GM23338 (cell line): ENCODE measurements at places on chromosomes 4 and X. TPM values are rescaled to one million over a fixed set of nuclear protein-coding genes. Genes with fewer than 3 reads are reported as not detected.

- DNase-seq, result no peak
Measured at GRCh38 chr4:139319571-139319970, 17.3 kb upstream of the NDUFC1 start.

DNA sequence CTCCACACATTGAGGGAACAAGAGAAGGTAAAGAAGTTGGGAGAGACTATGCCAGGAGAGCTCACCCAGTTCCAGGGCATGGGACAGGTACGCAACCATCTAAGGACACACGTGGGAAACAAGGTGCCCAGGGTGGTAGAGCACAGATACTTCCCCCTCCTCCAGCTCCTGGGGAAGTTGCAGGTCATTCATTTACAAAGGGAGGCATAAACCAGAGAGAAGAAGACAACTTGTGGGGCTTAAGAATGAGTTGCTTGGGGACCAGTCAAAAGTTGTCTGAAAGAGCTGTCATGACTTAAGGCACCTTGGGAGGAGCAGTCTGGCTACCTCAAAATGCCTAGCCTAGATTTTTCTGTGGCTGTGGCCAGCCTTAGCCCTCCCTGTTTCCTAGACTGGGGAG lies 186.2 kb downstream of the PTTG2 start:
- no peak for DNase-seq

DNA sequence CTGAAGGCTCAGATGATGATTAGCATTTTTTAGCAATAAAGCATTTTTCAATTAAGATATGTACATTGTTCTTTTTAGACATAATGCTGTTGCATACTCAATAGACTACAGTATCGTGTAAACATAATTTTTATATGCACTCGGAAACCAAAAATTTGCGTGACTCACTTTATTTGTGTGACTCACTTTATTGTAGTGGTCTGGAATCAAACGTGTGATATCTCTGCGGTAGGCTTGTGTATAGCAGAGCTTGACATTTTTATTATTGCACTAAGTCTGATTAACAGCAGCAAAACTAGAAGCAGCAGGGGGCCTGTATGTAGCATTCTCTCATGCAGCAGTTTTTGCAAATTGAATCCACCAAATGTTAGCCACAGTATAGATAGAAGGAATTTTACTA lies 119.1 kb upstream of the PRDX4 start:
- no peak for DNase-seq

GRCh38 chr4:43816116-43816515 lies 632.5 kb downstream of the KCTD8 start:
- DNase-seq, result no peak

DNA sequence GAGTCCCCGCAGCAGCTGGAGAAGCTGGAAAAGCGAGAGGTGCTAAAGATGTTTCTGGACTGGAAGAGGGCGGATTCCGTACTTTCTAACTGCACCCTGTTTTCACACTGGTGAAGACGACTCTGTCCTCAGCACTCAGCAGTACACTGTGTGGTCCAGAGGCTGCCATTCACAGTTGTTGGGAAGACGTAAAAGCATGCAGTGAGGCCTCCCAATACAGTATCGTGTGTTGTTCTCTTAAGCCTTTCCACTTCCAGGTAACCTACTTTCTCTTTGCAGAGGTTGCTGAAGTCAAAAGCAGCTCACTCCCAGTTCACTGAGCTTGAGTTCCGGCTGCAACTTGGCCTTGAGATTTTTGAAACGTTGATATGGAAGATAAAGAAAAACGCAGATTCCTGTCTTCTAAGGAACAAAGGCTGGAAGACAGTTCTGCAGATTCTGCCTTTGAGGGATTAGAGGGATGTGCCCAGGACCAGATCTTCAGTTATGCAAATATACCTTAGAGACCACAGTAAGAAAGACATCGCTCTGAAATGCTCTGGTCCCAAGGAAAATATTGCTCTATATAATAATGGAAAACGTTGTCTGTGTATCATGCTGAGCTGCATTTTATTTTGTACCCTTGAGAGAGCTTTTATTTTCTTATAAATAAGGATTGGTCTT lies 540.9 kb downstream of the TRIML1 start:
- DNase-seq, result peak; percentile 9

- DNase-seq, result peak; percentile 67
Measured at GRCh38 chrX:53190363-53190960, 34.5 kb downstream of the KDM5C start.

DNA sequence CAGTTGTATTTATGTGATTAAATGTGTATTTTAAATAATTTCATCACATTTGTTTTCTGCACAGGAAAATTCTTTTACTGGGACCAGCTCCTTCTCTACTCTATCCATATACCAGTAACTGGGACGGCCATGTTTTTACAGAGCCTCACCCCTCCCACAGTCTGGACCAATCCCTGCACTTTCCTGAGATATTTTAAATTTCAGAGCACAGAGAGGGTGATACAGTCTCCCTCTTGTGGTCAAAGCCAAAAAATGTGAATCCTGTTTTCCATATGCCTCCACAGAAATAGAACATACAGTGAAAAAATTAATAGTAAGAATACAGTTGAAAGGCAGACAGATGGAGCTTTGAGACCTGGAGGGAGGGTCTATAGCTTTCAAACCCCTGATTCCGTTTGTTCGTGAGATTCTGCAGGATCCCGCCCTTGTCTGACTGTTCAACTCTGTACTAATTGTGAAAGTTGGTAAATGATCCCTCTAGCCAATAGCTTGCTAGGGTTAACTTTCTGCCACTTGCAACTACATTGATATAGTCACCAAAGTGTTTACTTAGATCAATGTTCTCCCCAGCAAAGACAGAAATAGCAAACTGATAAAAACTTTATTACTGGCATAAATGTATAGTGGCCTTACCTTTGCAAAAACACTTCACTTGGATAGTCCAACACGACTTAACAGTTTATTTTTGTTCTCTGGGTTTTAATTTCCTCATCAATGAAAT lies 172.2 kb downstream of the PPARGC1A start:
- DNase-seq, result peak; percentile 60

- DNase-seq, result no peak
Measured at GRCh38 chrX:147832707-147833348, 78.9 kb upstream of the FMR1 start.

DNA sequence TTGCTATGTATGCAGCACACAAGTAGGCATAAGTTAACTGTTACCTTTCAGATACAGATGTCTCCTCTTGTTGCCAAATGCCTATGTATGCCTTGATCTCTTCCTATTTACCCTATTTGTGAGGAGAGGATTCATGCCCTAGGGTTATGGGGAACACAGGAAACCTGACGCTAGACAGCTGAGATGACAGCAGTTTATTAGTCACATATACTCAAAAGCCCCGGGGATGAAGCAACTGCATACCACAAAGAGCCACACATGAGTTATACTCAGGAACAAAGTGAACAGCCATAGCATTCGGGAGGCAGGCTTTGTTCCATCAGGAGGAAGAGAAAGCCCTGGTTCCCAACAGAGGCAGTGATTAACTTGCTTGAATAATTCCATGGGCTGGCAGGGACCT lies 1011.7 kb upstream of the PCDH7 start:
- no peak for DNase-seq

GRCh38 chr4:42078184-42078801 lies 74.2 kb downstream of the BEND4 start:
- DNase-seq, result no peak

DNA sequence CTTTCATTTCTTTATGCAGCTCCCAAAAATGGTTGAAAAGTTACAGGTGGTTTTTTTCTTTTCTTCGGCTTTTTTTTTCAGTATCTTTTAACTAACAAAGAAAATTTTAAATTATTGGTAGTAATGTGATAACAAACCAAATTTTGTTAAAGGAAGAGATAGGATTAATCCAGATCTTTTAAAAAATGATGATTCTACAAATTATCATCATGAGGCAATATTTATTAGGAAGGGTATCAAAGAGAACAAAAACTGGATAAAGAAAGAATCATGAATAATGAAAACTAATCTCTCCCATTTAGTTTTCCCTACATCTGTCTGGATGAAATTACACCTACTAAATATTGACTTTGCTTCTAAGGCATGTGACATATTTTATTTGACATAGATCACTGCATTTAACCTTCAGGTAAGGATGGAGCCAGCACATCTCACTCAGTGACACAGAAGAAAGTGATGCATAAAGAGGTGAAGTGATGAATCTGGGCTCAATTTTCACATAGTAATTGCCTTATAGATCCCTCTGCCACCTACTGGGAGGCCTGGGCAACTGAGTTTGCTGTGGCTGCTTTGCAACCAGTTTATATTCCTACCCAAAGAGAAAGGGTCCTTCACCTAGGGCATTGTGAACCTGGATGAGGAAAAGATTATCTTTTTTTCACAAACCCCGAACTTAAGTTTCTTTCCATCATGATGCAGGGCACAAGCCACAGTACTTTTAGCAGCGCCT lies 155.6 kb downstream of the HNRNPD start:
- peak; percentile 54 for DNase-seq

GRCh38 chrX:54198262-54198661 lies 15.2 kb upstream of the FAM120C start:
- DNase-seq, result peak; percentile 46

DNA sequence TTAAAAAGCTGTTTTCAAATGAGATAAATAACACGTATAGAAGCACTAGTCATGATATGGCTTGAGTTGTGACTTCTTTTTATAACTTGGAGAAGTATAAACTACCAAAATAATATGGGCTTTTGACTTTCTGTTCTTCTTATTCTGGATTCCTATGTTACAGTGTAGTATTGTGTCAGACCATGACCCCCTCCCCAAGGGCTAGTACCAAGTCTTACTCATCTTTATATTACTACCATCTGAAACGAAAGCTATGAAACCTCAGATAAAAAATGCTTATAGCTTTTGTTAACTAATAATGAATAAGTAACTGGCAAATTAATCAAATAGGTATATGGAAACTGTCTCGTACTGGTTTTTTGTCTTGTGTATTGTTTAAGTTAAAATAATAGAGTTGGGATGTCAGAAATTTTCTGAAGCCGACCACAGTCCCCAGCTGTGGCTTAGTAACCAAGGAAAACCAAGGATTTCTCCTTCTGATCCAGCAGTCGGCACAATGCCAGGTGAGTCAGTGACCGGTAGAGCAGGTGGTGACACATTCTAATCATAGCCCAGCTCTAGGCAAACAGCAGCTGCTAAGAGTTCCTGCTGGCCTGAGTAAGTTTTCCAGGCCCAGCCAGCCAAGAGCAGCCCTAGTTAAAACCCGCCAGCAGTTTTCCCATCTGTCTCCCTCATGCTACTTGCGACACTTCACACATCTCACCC lies 163.3 kb upstream of the PRDX4 start:
- peak; percentile 26 for DNase-seq

GRCh38 chr4:67101612-67102011 lies 443.7 kb downstream of the CENPC start:
- no peak for DNase-seq

DNA sequence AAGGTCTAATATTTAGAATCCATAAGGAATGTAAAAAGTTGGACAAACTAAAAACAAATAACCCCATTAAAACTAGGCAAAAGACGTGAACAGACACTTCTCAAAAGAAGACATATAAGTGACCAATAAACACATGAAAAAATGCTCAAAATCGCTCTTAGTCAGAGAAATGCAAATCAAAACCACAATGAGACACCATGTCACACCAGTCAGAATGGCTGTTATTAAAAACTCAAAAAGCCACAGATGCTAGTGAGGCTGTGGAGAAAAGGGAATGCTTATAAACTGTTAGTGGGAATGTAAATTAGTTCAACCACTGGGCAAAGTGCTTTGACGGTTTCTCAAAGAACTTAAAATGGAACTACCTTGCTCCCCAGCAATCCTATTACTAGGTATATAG lies 674.3 kb upstream of the MAGEB2 start:
- no peak for DNase-seq

GRCh38 chr4:73259571-73260090 lies 1.0 kb upstream of the ANKRD17 start:
- peak; percentile 21 for DNase-seq

The S100P gene
- 0.32 TPM in 1 of 2 replicates, not detected in the other for polyA plus RNA-seq

The SMAD1 gene
- polyA plus RNA-seq, result 19.8 and 21.1 TPM in 2 replicates

The IL2RG gene
- polyA plus RNA-seq, result 0.26 and 0.31 TPM in 2 replicates

The HELT gene
- 0.28 TPM in 1 of 2 replicates, not detected in the other for polyA plus RNA-seq
